D721Med (cell line): ENCODE measurements at places on chromosomes 7 and 10.

GRCh38 chr7:23129036-23129435 is 23.5 kb downstream of the KLHL7 start:
- DNase-seq = no peak

GRCh38 chr10:77180794-77181193 is 456.8 kb downstream of the KCNMA1 start:
- DNase-seq = no peak

DNA sequence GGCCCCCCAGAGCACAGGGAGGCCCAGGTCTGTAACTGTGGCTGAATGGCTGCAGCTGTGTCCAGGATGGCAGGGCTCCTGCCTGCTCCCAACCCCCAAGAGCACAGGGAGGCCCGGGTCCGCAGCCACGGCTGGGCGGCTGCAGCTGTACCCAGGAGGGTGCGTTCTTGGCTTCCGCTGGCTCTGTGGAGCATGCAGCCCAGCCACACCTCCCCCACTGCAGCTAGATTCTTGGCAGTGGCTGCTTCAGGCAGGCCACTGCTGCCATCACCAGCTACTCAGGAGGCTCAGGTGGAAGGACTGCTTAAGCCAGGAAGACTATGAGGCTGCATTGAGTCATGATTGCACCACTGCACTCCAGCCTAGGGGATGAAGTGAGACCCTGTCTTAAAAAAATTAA is 27.9 kb downstream of the C7orf25 start:
- no peak for DNase-seq

DNA sequence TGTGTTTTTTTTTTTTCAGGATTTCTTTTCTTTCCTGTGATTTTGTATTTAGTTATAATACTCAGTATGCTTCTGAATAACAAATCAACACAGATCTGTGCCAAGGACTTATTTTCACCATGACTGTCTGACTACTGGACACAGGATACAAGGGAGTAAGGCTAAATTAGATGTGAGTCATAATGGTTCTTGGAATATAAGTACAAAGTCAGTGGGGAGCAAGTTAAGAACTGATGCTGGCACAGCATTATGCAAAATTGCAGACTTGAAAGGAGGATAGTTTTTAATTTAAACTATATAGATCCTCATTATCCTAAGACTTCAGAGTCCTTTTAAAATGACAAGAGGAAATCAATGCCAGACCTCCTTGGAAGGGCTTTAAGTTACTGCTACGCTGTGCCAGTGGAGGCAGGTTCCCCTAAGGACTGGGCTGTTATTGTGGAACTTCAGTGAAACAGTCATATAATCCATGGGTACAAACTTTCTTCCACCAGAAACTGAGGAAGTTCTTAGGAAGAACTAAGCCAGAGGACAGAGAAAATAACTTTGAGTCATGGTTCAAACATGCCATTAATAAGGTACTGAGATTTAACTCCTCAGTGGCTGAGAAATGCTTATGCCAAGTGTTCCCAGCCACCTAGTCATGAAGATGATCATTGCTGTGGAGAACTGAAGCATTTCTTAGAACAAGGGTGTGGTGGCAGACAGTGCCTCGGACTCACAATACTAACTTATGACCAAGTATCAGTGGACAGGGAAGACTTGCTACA is 531.2 kb downstream of the HTR7 start:
- DNase-seq = no peak

- no peak for DNase-seq
These were observed 488.5 kb downstream of the ZNF33B start for GRCh38 chr10:42149722-42150427.

DNA sequence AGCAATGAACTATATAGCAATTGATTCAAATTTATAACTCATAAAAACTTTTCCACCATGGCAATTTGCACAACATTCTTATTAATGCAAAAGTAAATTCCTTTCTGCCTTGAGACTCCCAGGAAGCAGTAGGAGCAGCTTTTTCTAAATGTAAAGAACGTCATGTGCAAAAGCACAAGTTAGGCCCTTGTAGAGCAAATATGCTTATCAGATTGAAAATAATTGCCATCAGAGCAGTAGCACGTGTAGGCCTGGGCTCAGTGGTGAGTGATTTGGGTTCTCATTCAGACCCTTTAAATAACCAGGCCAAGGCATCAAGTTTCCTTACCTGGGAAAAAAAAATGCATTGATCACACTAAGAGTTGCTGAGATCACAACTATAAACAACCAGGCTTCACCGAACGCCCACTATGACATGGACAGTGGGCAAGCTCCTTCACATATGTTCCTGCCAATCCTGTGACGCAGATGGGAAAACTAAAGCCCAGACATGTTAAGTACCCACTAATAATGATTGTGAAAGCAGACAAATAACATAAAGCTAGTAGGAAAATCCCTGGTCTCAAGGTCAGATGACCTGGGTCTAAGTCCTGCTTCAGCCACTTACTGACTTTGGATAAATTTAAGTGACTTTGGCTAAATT is 22.1 kb upstream of the SAR1A start:
- DNase-seq = no peak

- no peak for DNase-seq
These were observed 6.1 kb upstream of the GUSB start for GRCh38 chr7:65988084-65988483.

DNA sequence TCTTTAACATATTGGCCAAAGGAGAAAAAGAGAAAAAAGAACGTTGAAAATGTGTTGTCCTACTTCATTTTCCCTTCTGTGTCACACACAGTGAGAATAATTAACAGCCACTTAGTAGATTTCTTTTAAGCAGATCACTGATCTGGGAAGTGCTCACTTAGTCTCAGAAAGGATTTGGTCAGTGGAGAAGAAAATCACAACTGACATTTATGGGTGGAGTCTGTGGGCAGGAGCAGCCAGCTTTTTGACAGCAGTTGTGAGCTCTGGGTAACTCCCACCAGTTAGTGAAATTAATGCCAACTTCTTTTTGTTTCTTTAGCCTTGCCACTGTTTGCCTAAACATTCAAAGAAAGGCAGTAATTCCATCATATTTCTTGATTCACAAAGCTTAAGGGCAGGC is 49.7 kb downstream of the CDK14 start:
- DNase-seq = peak; percentile 34

DNA sequence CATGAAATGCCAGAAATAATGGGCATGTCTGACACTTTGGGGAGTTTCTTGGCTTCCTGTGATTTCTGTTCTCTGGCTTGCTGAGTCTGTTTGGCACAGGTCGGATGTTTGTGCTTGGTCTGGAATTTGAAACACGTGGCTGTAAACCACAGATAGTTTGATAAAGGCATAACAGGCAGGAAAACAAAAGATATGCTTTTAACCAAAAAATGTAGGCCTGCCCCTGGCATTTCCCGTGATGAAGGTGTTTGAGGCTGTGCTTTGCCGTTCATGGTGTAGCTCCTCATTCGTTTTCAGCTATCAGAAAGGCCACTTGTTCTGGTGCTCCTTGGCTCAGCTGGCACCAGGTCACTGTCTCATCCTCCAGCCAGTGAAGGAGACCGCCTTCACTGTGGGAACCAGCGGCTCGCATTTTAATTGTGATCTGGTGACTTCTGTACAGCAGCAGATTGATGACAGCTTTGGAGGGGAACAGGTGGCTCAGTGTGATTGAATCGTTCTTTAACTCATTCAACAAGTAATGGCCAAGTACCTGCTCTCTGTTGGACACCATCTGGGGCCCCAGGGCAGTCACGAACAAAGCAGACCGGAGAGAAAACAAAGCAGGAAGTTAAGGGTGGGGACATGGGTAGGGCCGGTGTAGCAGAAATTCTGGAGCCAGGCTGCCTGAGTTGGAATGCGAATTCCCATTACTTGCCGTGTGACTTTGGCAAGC is 111.5 kb downstream of the CCNY start:
- no peak for DNase-seq

GRCh38 chr10:109934958-109935793 is 11.9 kb upstream of the XPNPEP1 start:
- DNase-seq = no peak

DNA sequence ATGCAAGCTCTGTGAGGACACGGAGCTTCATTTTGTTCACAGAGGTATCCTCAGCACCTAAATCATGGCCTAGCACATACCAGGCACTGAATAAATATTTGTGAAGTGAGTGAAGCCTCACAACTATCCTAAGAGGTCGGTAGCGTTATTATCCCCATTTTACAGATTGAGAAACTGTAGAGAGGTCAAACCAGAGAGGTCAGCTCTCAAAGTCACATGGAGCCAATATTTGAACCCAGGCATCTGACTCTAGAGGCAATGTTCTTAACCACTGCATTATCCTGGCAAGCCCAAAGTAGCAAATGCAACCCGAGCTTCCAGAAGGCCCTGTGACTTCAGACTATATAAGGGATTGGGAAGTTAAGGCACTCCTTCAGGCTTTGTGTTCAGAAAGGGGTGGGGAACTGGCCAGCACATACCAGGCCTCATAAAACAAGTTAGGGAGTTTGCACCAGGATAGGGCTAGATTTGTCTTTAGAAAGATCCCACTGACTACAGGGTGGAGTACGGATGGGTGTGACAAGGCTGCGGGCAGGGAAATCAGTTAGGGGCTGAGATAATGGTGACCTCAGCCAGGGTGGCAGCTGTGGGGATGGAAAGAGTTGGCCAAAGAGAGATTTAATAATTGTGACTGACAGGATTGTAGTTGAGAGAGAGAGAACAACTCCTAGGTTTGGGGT is 101.4 kb downstream of the TBXAS1 start:
- DNase-seq = no peak

DNA sequence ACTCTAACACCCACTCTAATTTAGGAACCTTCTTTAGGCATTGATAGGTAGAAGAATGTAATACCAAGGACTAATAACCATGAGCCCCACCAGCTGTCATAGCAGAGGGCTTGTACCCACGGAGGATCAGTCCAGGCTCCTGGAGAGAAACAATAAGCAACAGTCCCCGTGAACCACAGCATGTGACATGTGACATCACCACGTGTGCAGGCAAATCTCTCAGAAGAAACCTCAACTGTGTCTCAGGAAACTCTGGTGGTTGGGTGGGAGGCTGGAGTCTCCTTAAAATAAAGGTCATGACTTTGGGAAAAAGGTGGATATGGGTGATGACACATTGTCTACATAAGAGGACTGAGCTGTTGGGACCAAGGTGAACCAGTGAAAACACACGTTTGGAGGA is 653.9 kb upstream of the FOXK1 start:
- DNase-seq = no peak

GRCh38 chr7:29385214-29385814 is 178.3 kb upstream of the PRR15 start:
- DNase-seq = no peak

GRCh38 chr7:129646369-129647021 is 35.0 kb downstream of the NRF1 start:
- no peak for DNase-seq

- DNase-seq = no peak
These were observed 276.5 kb downstream of the OTUD1 start for GRCh38 chr10:23715363-23715762.

DNA sequence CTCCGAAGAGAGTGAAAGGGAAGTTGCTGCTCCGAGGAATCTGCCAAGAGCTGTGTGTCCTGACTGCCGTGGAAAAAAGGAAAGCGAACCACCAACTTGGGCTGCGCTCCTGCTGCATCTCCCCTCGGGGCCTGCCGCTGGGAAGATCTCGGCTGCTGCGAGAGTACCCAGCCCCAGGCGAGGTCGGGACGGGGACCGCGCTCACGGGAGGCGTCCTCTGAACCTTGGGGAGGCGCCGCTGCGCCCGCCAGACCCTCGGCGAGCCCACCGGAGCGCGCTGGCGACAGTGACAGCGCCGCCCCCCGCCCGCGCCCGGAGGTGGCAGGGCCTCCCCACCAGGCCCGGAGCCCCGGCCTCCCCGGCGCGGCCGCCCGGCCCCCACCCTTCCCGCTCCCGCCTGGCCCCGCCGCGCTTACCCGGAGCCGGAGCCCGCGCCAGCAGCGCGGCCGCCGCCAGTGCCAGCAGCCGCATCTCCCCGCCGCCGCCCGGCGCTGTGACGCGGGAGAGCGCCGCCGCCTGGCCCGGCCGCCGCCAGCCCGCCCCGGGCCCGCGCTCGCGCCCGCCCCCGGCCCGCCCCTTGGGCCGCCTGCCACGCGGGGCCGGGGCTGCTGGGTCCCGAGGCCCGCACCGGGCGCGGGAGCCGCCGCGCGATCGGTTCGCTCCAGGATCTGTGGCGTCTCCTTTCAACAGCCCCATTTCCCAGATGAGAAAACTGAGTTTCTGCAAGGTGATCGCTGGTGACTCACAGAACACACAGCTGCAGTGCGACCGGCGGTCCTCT is at the start of gene VSTM4:
Gene VSTM4, minus strand, starts transcription at position 508 of the 781 bp plus-strand sequence. Its CDS starts 37 bp downstream, at position 471.
- no peak for DNase-seq

DNA sequence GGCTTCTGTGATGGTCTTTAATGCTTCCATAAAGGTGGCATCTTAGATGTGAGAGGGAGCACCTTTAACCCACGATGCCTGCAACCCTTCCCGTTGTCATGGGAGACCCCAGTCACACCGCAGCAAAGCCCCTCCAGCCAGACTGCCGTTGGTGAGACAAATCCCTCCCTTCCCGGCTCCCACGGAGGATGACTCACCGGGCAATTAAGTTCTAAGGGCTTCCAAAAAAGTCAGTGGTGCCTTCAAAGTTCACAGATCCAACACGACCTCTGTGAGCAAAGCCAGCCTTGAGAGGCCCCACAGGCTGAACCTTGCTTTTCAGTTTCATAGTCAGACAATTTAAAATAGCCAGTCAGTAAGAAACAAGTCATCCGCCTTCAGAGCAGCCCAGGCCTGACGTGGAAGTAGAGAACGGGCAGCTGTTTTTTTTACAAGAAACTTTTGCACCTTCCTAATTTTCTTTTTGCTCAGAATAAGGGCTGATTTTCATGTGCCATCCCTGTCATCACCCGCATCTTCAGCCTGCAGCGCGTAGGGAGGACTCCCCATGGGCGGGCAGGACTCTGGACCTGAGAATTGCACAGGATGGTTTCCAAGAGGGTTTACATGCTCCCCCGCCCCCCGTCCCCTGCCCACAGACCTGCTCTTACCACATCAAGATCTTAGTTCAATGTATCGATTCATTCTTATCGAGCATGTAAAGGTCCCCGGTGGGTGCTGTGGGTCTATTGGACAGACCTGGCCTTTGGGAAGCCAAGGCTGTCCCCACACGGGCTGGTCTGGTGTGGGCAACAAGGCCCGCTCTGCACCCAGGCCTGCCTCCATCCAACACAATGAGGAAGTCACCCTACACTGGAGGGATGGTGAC is 333.9 kb downstream of the DNAJB6 start:
- DNase-seq = no peak
